Thoracic aorta (tissue), 2 donors: ENCODE measurements at places on chromosomes 7 and 10.

GRCh38 chr10:43861966-43862751 is 213.5 kb upstream of the ZNF32 start:
- no peak overlapping the region for H3K4me3 ChIP-seq
- no peaks in the 10 kb centered on the region for H3K27me3 ChIP-seq
- DNase-seq: peak; percentile 57

- no peak overlapping the region for H3K27ac ChIP-seq
- H3K27me3 ChIP-seq: no peaks in the 10 kb centered on the region
- no peaks in the 10 kb centered on the region for H3K4me1 ChIP-seq
- no peak overlapping the region for H3K4me3 ChIP-seq
Observed at GRCh38 chr10:110324805-110325280, 20.1 kb upstream of the SMNDC1 start.

DNA sequence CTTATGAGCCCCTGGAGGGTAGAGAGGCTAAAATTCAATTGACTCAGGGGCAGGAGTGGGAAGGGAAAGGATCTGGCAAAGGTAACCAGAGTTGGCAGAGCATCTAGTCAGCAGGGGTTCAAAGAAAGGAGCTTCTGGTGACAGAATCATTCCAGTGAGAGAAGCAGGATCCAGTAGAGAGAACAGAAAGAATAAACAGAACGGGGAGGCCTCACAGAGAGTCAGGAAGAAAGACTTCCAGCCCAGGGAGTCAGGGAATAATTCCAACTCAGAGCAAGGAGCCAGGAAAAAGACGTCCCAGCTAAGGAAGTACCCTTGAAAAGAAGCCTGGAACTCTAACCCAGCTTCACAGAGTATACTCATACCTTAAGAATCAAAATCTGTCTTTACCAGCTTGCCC is 66.6 kb upstream of the CPXM2 start:
- no peaks in the 10 kb centered on the region for H3K4me1 ChIP-seq
- H3K4me3 ChIP-seq: no peak overlapping the region
- H3K27me3 ChIP-seq: no peaks in the 10 kb centered on the region
- H3K36me3 ChIP-seq: no peaks in the 10 kb centered on the region
- no peak for DNase-seq
- no peak overlapping the region for H3K27ac ChIP-seq

DNA sequence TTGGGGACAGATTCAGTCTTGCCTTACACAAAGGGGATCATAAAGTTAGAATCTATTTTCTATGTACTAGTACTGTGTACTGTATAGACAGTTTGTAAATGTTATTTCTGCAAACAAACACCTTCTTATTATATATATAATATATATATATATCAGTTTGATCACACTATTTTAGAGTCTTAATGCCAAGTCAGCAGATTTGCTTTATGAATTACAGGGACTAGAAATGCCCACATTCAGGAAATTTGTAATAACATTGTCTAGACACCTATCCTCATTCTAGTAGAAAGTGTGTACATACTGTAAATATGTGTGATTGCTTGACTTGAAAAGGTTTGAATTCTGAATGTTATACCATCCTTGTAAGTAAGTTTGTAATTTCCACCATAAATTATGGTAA is 111.2 kb downstream of the NSUN6 start:
- DNase-seq: no peak
- H3K27me3 ChIP-seq: no peaks in the 10 kb centered on the region

DNA sequence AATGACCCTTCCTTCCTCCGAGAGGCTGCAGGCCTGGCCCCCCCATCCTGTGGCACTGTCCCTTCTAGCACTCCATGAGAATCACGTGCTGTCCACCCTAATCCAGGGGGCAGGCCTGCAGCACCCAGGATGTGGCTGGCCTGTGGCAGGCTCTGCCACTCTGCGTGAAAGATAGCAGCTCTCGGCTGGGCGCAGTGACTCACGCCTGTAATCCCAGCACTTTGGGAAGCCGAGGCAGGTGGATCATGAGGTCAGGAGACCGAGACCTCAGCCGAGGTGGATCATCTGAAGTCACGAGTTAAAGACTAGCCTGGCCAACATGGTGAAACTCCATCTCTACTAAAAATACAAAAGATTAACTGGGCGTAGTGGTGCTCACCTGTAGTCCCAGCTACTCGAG is 18.9 kb upstream of the LFNG start:
- no peaks in the 10 kb centered on the region for H3K4me1 ChIP-seq
- no peak overlapping the region for H3K4me3 ChIP-seq
- no peak for DNase-seq
- no peak overlapping the region for H3K27ac ChIP-seq
- no peaks in the 10 kb centered on the region for H3K27me3 ChIP-seq

DNA sequence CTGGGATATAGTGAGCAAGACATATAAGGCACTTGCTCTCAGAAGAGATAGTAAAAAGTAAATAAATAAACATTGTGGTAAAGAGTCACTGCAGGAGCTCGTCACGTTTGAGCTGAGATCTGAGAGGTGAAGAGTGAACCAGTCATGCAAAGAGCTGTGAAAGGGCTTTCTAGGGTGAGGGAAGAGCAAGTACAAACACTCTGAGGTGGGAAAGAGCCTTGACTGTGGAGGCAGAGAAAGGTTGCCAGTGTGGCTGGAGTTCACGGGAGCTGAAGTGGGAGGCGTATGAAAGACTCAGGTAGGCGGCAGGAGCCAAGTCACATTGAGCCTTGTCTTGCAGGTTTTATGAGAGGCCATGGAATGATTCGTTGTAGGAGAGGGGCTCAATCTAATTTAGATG is 141.0 kb downstream of the C1GALT1 start:
- H3K4me3 ChIP-seq: no peak overlapping the region
- no peaks in the 10 kb centered on the region for H3K4me1 ChIP-seq
- H3K27ac ChIP-seq: no peak overlapping the region
- no peaks in the 10 kb centered on the region for H3K27me3 ChIP-seq

GRCh38 chr7:131107337-131108211 is 220.1 kb upstream of the MKLN1 start:
- peaks cover 41% of the 10 kb centered on the region for H3K4me1 ChIP-seq
- H3K27me3 ChIP-seq: no peaks in the 10 kb centered on the region
- H3K4me3 ChIP-seq: peak overlapping the region; percentile 97
- no peaks in the 10 kb centered on the region for H3K36me3 ChIP-seq
- peak overlapping the region; percentile 99 for H3K27ac ChIP-seq
- DNase-seq: peak; percentile 28

DNA sequence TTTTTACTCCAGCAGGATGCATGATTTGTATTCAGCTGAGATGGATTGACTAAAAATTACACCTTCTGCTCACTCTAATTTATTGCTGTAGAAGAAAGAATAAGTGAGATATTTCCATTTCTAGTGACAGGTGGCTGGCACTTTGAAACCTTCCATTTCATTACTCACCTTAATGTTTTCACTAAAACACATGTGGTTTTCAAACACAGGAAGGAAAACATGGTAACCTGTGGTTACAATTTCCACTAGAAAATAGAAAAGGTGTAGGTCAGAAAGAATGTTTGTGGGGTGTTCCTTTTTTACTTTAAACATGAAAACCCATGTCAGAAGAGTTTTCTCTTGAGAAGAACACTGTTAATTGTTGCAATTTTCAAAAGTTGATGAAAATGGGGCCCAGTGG is 12.0 kb upstream of the PRKCQ start:
- no peak overlapping the region for H3K27ac ChIP-seq
- no peaks in the 10 kb centered on the region for H3K27me3 ChIP-seq
- DNase-seq: no peak
- H3K36me3 ChIP-seq: no peaks in the 10 kb centered on the region
- H3K4me1 ChIP-seq: no peaks in the 10 kb centered on the region

- no peak overlapping the region for H3K27ac ChIP-seq
- H3K4me1 ChIP-seq: no peaks in the 10 kb centered on the region
- no peak for DNase-seq
- H3K36me3 ChIP-seq: no peaks in the 10 kb centered on the region
Observed at GRCh38 chr7:107025449-107026103, 18.9 kb upstream of the PRKAR2B start.

- no peak overlapping the region for H3K27ac ChIP-seq
- H3K36me3 ChIP-seq: no peaks in the 10 kb centered on the region
- no peaks in the 10 kb centered on the region for H3K27me3 ChIP-seq
Observed at GRCh38 chr7:49396229-49396628, 377.2 kb upstream of the VWC2 start.

- H3K27ac ChIP-seq: no peak overlapping the region
- H3K36me3 ChIP-seq: no peaks in the 10 kb centered on the region
- DNase-seq: no peak
- H3K27me3 ChIP-seq: no peaks in the 10 kb centered on the region
- H3K4me3 ChIP-seq: no peak overlapping the region
Observed at GRCh38 chr7:90968871-90969270, 295.4 kb upstream of the FZD1 start.

- DNase-seq: no peak
- H3K27me3 ChIP-seq: no peaks in the 10 kb centered on the region
- H3K27ac ChIP-seq: no peak overlapping the region
- H3K36me3 ChIP-seq: no peaks in the 10 kb centered on the region
- H3K4me1 ChIP-seq: no peaks in the 10 kb centered on the region
Observed at GRCh38 chr10:76977046-76977445, 660.6 kb downstream of the KCNMA1 start.

- no peaks in the 10 kb centered on the region for H3K4me1 ChIP-seq
- H3K27ac ChIP-seq: no peak overlapping the region
- DNase-seq: no peak
- H3K36me3 ChIP-seq: peaks cover 3% of the 10 kb centered on the region
- no peaks in the 10 kb centered on the region for H3K27me3 ChIP-seq
Observed at GRCh38 chr7:33156441-33156840, 27.1 kb downstream of the BBS9 start.

GRCh38 chr7:150665896-150666295 is 19.6 kb upstream of the GIMAP2 start:
- DNase-seq: no peak
- no peaks in the 10 kb centered on the region for H3K4me1 ChIP-seq
- no peaks in the 10 kb centered on the region for H3K27me3 ChIP-seq

DNA sequence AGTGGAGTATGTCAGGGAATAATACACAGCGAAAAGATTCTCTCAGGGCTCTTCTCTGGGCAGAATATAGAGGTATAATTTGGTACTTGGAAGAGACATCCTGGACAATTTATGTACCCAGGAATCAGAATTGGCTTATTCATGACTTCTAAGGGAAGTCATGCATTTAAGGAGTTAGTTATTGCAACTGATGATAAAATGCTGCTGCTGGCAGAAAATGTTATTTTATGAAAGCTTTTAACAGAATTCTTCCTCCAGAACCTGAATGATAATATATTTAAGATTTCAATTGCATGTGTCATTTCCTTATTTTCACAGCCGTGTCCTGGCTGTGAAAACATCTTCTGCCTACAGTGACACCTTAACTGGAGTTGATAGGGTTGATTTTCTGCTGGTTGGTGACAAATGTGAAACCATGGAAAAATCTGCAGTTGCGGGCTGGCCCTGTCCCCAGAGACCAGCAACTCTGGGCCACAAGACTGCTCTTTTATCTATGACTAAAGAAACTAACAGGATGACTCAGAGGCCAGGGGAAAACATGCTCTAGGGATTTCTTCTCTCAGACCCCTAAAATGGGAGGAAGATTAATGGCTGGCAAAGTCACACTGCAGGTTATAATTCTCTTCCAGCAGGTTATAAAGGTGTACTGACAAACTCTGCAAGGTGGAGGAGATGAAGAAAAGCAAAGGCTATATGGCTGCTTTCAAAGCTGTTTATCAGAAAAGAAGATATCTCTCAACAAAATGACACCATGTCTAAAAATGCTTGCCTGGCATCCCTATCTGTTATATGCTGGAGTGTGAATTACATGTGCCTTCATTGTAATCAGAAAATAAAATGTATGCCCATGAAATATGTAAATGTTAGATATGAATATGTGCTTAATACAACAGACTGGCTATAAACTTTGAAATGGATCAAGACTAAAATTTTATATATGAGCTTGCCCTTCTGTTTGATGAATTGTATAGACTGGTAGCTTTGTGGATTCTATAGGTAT is 12.1 kb upstream of the TRUB1 start:
- no peak overlapping the region for H3K4me3 ChIP-seq
- H3K4me1 ChIP-seq: peaks cover 8% of the 10 kb centered on the region
- H3K36me3 ChIP-seq: no peaks in the 10 kb centered on the region
- no peak for DNase-seq
- no peak overlapping the region for H3K27ac ChIP-seq

- DNase-seq: no peak
- H3K36me3 ChIP-seq: peaks cover 4% of the 10 kb centered on the region
- H3K27me3 ChIP-seq: no peaks in the 10 kb centered on the region
Observed at GRCh38 chr10:6339891-6340290, 137.2 kb downstream of the PFKFB3 start.

GRCh38 chr7:128951296-128951695 is 13.6 kb downstream of the IRF5 start:
- DNase-seq: no peak
- no peaks in the 10 kb centered on the region for H3K36me3 ChIP-seq
- no peaks in the 10 kb centered on the region for H3K4me1 ChIP-seq
- no peaks in the 10 kb centered on the region for H3K27me3 ChIP-seq
- H3K27ac ChIP-seq: no peak overlapping the region
- no peak overlapping the region for H3K4me3 ChIP-seq

DNA sequence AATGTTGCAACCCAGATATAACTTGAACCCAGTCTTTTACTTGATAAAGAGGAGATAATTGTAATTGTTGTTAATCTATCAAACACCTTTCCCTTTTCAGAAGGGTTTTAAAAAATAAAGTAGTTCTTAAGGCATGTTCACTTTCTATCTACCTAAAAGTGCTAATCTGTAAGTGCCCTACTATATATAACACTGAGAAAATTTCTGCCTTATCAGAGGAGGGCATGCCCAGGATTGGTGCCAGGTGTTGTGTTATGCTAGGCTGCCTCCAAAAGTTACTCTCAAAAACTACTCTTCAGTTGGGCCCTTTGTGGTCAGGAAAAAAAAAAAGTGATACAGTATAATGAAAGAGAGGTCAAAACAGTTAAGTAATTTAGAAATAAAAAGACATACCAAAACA is 36.3 kb downstream of the SMNDC1 start:
- peak overlapping the region; percentile 91 for H3K27ac ChIP-seq
- no peaks in the 10 kb centered on the region for H3K27me3 ChIP-seq
- H3K4me1 ChIP-seq: peaks cover 67% of the 10 kb centered on the region
- no peaks in the 10 kb centered on the region for H3K36me3 ChIP-seq

- H3K4me1 ChIP-seq: no peaks in the 10 kb centered on the region
- H3K27me3 ChIP-seq: no peaks in the 10 kb centered on the region
- no peaks in the 10 kb centered on the region for H3K36me3 ChIP-seq
Observed at GRCh38 chr7:44970523-44971051, 8.2 kb downstream of the MYO1G start.

DNA sequence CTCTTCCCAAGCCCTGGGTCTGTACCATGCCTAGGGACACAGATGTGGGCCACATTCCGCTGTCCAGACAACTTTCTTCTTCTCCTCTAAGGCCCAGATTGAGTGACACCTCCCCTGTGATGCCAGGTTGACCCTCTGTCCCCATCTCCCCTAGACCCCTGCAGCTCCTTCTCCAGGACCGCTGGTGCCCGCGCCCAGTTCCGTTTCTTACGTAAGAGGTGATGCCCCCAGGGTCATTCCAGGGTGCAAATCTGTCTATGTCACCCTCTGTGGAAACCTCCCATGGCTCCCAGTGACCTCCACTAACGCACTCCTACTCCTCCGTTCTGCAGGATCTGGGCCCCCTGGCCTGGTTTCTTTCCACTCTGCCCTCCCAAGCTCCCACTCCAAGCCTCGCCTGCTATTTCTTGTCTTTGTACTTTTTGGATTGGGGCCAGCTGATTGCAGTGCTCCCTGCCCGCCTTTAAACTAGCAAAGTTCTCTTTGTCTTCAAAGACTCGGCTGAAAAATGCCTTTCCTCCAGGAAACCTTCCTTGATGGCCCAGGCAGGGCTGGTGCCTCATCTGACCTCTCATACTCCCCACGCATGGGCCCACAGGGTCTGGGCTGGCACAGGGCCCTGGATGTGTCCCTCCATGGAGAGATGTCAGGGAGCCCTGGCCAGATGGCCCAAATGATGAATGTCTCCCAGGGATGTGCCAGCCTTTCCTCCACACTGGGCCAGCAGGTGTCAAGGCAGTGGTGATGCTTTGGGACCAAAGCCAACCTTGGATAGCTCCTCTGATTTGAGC is 21.3 kb upstream of the ELN start:
- DNase-seq: no peak
- peak overlapping the region; percentile 96 for H3K27ac ChIP-seq
- H3K27me3 ChIP-seq: no peaks in the 10 kb centered on the region
